ENCODE measurements at places on chromosomes 3 and 15.

GRCh38 chr3:51830836-51831385 lies 30.5 kb upstream of the IQCF2 start:
- no peak for DNase-seq

- DNase-seq: no peak
Observed at GRCh38 chr3:15401936-15402335, 25.4 kb downstream of the METTL6 start.

GRCh38 chr3:15771444-15771843 lies 26.3 kb downstream of the ANKRD28 start:
- no peak for DNase-seq

GRCh38 chr15:68508485-68509189 lies 70.2 kb upstream of the CORO2B start:
- DNase-seq: no peak

DNA sequence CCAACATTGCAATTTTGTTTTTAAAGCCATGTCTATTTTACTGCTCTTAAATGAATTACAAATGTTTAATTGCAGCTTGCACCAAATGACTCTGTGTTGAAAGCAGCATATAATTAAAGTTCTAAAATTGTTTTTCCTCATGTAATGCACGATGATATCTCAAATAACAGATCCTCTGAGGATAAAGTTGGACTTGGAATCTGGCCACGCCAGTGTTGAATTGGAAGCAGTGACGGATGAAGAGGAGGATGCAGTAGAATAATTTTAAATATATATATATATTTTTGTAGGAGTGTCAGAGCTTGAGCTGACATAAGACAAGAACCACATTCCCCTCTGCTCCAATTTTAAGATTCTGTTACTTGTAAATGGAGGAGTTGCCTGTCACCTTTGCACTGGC lies 406.6 kb upstream of the DPPA4 start:
- DNase-seq: no peak
